ENCODE measurements at places on chromosomes 1 and 21. TPM values are rescaled to one million over a fixed set of nuclear protein-coding genes. Genes with fewer than 3 reads are reported as not detected.
A peak's percentile ranks its signal among the peaks of the same experiment; 100 is the strongest.

DNA sequence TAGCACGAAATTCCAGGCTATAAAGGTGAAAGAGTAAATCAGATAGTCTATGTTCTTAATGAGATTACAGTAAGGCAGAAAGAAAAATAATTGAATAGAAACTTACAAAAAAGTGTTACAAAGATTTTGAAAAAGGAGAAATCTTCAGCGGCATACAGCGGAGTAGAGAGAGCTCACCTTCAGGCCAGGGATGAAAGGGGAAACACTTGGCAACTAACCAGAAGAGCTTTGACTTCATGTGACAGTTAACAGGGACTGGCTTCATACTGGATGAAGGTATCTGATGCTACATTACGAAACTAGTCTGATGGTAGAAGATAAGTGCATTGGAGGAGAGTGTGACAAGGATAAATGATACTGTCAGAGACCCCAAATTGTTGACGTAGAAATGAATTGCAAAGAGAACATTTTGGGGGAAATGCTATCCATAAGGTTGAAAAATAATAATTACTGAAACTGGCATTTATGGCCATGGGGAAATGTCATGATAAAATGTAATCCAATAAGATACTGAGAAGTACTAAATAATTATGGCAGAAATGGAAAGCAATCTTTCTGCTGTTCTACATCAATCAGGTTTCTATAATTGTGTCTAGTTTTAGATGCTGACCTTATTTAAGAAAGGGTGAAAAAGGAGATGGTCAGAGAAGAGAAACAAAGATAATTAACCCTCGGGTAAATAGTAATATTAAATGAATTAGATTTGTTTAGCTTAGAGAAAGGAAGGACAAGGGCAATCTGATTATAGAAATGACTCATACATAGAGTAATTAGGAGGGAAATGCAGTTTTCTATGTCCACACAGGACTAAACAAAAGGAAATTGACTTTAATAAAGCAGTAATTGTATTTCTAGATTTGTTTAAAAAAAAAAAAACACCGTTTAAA is 808.7 kb downstream of the NCAM2 start:
- no peak overlapping the region for H3K27ac ChIP-seq
- H3K4me1 ChIP-seq = no peaks in the 10 kb centered on the region
- no peaks in the 10 kb centered on the region for H3K27me3 ChIP-seq
- H3K4me3 ChIP-seq = no peak overlapping the region

GRCh38 chr1:162851341-162851740 is 9.6 kb downstream of the CCDC190 start:
- H3K4me3 ChIP-seq = no peak overlapping the region
- no peaks in the 10 kb centered on the region for H3K4me1 ChIP-seq

GRCh38 chr1:98965394-98965793 is 39.3 kb downstream of the PLPPR5 start:
- no peak for DNase-seq
- no peak overlapping the region for H3K4me3 ChIP-seq
- no peaks in the 10 kb centered on the region for H3K4me1 ChIP-seq
- H3K36me3 ChIP-seq = no peaks in the 10 kb centered on the region
- H3K27ac ChIP-seq = no peak overlapping the region
- peaks cover 3% of the 10 kb centered on the region for H3K27me3 ChIP-seq

The HSD3B1 gene
- total RNA-seq = not detected

DNA sequence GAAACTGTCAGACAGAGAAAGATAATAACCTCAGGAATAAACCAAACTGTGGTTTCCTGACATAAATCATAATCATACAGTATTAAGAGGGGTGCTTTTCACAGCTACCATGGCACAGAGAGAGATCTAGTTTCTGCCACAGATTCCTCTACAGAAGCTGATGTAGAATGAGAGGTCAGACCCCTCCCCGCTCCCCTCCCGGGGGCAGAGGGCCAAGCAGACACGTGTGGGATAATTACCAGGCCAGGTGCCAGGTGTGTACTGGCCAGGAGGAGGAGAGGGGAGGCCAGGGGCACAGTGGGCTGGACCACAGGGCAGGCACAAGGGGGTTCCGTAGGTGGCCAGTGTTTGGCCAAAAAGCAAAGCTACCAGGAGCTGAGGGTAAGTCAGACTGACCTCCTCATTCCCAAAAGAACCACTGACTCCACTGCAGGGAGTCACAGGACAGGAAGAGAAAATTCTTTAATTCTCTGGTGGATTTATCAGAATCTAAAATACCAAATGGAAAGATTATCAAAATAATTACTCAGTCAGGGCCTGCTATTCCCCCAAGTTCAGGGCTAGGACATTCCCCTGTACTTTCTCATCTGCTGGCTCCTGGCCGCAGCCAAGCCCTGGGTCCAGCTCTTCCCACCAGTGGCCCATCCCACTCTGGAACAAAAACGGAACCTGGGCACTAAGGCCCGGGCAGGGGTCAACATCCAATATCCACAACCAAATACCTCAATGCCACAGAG is 30.0 kb downstream of the C2CD2 start:
- H3K4me3 ChIP-seq = peak overlapping the region; percentile 31
- peak overlapping the region; percentile 20 for H3K27ac ChIP-seq
- no peaks in the 10 kb centered on the region for H3K27me3 ChIP-seq
- H3K36me3 ChIP-seq = no peaks in the 10 kb centered on the region

DNA sequence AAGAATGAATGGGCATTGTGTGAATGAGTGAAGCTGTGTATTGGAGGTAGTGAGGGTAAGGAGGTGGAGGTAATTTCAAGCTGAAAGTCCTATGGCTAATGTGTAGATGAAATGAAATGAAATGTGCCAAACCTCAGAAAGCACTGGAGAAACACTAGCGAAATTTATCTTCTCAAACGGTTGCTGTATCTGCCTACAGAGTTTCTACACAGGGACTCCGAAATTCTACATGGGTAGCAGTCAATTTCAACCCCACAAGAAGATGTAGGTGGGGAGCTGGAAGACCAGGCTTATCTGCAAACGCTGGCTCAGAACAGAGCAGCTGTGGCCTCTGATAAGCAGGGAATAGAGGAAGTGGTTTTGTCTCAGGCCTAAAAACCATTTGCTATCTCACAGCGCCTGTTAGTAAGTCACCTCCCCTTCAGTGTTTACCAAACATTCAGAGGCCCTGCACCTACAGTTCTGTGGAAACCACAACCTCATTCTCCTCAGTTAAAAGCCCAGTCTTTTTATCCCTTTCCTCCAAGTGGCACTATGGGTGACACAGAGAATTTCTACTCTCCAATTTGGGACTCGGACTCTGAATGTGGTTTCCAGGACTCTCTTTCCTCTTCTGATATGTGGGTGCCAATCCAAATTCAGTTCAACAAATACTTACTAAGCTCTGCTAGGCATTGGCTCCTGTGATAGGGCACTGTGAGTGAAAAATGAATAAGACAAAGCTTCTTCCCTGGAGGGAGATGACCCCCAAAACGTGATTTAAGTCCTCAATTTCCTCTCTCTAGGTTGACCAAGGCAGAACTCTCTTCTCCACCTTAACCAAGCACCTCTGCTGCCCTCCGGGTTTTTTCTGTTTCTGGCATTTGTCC is 17.2 kb upstream of the SLAMF6 start:
- peak; percentile 76 for DNase-seq
- H3K27ac ChIP-seq = peak overlapping the region; percentile 89
- no peaks in the 10 kb centered on the region for H3K27me3 ChIP-seq
- H3K36me3 ChIP-seq = peaks cover 25% of the 10 kb centered on the region

- H3K4me1 ChIP-seq = peaks cover 5% of the 10 kb centered on the region
- H3K4me3 ChIP-seq = no peak overlapping the region
- H3K36me3 ChIP-seq = no peaks in the 10 kb centered on the region
- no peak for DNase-seq
- H3K27ac ChIP-seq = no peak overlapping the region
- no peaks in the 10 kb centered on the region for H3K27me3 ChIP-seq
Measured at GRCh38 chr1:186443638-186444037, 17.3 kb downstream of the PDC start.

DNA sequence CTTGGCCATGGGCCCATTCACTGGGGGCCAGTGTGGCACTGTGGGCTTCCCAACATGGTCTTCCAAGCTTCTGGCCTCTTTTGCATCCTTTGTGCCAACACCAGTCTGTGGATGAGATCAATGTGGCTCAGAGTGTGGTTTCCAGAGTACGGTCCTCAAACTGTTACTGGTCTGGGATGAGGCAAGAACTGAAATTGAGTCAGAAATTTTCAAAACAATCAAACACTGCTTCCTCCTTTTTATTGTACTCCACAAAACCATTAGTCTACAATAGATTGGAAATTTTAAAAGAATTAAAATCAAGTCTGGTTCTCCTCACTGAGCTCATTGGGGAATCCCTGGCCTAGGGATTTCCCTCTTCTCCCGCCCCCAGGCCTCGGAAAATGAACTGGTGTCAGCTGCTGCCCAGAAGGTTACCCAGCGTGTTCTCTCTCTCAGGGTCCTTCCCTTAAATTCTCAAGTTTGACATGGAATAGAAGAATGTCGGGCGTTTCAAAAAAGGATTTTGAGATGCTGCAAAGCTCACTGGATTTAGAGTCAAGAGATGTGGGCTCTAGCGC is 222.0 kb downstream of the SDCCAG8 start:
- H3K4me3 ChIP-seq = no peak overlapping the region
- peaks cover 24% of the 10 kb centered on the region for H3K4me1 ChIP-seq
- no peak for DNase-seq
- no peak overlapping the region for H3K27ac ChIP-seq
- H3K36me3 ChIP-seq = peaks cover 2% of the 10 kb centered on the region

DNA sequence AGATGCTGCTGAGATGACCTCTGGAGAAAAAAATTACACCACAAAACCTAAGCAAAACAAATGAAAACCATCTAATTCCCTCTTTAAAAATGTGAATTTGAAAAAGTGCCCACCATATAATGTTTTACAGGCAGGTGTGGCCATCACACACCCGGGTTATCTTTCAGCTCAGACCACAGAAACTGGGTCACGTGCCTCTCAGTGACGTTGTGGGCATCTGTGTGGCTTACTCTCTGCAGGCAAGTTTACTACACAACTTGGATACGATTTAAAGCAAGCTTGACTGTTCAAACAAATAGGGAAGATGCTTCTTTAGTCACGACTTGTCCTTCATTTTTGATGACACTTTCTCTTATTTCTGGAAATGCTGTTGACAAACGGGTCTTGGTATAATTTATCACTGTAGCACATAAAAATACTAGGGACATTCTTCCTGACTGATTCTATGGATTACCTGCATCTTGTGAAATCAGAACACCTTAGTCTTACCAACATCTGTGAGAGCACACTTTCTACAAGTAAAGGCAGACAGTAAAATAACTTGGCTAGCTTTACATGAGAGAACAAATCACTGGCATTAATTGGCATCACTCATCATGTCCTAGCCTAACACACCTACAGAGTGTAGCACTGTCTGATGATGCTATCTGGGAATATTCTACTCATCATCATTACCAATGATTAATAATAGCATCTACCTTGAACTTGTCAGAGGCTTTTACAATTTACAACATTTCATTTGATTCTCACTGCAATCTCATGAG is 89.3 kb upstream of the EDEM3 start:
- H3K27ac ChIP-seq = peak overlapping the region; percentile 71
- H3K27me3 ChIP-seq = no peaks in the 10 kb centered on the region
- DNase-seq = peak; percentile 75
- peak overlapping the region; percentile 13 for H3K4me3 ChIP-seq
- peaks cover 40% of the 10 kb centered on the region for H3K4me1 ChIP-seq
- peaks cover 18% of the 10 kb centered on the region for H3K36me3 ChIP-seq

The GJB3 gene
- not detected for total RNA-seq

The C1QC gene
- total RNA-seq = not detected

GRCh38 chr1:150626150-150626549 is 3.3 kb downstream of the ENSA start:
- peaks cover 48% of the 10 kb centered on the region for H3K4me1 ChIP-seq
- no peak overlapping the region for H3K4me3 ChIP-seq
- H3K36me3 ChIP-seq = peaks cover 55% of the 10 kb centered on the region
- no peak overlapping the region for H3K27ac ChIP-seq
- H3K27me3 ChIP-seq = no peaks in the 10 kb centered on the region

DNA sequence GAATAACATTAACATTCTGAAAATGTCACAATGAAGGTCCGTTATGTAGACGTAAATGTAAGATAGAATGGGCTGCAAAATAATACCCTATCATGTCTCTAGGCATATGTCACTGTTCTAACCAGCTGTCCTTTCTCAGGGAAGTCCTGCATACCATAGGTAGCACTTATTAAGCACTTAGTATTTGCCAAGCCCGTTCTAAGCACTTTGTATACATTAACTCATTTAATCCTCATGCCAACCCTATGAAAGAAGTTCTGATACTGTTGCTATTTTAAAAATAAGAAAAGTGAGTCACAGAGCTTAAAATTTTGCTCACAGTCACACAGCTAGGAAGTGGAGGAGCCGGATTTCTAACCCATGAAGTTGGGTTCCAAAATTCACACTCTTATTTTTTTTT is 15.7 kb downstream of the GAS5 start:
- H3K4me1 ChIP-seq = no peaks in the 10 kb centered on the region
- DNase-seq = no peak
- peaks cover 49% of the 10 kb centered on the region for H3K36me3 ChIP-seq
- no peak overlapping the region for H3K4me3 ChIP-seq
- H3K27me3 ChIP-seq = no peaks in the 10 kb centered on the region

GRCh38 chr1:3759796-3760195 is 7.5 kb downstream of the CCDC27 start:
- H3K4me3 ChIP-seq = no peak overlapping the region
- H3K36me3 ChIP-seq = no peaks in the 10 kb centered on the region
- no peaks in the 10 kb centered on the region for H3K4me1 ChIP-seq
- no peak overlapping the region for H3K27ac ChIP-seq
- peaks cover 4% of the 10 kb centered on the region for H3K27me3 ChIP-seq

DNA sequence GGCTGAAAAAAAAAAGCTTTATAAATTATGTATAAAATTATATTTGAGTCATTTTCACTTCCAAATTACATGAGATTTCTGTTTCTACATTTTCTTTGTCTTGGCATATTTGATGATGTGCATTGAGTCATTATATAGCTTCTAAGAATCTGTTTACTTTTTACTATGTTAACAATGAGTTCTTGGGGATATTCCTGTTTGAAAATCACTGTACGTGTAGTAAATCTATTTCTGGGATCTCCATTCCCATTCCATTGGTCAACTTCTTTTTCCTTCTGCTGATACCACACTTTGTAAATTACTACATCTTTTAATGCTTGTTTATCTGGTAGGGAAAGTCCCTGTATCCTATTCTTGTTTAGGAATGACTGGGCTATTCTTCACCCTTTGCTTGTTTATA is 43.6 kb downstream of the TNFRSF9 start:
- no peak overlapping the region for H3K4me3 ChIP-seq
- peaks cover 11% of the 10 kb centered on the region for H3K4me1 ChIP-seq
- no peak overlapping the region for H3K27ac ChIP-seq

All from activated CD8-positive, alpha-beta T cell treated with anti-CD3 and anti-CD28 coated beads, Interleukin-2, amount 10 ng/mL, durations not matched to agents 7 days and 5 days (primary cell).